Stimulated activated CD4-positive, alpha-beta T cell treated with anti-CD3 and anti-CD28 coated beads, TNF-alpha, amount 100 ng/mL, for 48 hours (primary cell): ENCODE measurements at places on chromosomes 13 and 19.

DNA sequence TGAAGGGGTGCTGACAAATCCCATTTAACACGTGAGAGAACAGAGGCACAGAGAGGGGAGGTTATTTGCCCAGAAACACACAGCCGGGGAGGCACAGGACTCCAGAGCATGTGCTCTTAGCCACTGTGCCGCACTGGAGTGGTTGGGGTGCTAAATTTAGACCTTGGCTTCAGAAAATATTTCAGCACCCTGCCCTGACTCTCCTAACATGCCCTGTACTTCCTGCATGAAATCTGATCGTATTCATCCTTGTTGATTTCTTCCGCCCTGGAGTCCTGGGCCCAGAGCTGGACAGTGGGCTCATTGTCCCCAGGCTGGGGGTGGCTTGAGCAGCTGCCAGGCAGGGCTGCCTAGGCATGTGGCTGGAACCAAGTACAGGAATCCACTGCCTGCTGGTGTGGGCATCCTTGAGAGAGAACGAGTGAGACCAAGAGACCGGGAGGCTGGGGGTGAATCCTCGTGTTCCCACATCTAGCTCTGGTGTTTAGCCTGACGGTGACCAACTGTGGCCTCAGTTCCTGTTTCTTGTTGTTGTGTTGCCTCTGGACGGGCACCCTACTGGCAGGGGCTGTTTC, 5.3 kb downstream of the SLC27A1 start:
- DNase-seq, result no peak

DNA sequence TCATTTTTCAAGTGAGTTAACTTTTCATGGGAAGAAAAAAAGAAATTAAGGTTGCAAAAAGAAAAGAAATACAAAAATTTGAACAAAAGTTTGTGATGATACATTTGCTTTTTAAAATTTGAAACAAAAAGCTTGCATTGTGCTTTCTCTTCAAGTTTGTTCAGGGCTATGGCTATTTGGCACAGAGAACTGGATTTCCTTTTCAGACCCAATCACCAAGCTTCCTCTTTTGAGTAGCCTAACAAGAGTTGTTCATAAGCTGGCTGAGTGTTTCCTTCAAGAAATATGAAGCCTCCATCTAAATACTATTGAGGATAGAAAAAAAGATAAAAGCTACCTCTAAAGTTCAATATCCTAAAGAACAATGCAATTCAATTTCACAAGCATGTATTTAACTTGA, 787.8 kb downstream of the LIG4 start:
- no peak for DNase-seq

GRCh38 chr19:32091241-32091640, 254.2 kb upstream of the ZNF507 start:
- no peak for DNase-seq

DNA sequence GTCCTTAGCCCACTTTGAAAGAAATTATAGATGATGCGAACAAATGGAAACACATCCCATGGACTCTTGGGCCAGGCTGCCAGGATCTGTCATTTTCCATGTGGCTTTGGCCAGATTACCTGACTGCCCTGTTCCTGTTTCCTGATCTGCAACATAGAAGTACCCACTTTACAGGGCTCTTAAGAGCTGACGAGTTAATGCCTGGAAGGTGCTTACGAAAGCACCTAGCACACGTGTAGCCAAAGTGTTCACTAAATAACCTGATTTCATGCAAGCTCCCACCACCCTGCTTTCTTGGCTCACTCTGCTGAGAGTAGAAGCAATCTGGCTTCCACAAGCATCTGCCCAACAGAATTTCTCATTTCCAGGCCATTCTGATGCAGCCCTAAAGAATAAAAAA, 575.2 kb downstream of the MYO16 start:
- no peak for DNase-seq

GRCh38 chr13:35144166-35144890, 202.3 kb downstream of the NBEA start:
- no peak for DNase-seq

DNA sequence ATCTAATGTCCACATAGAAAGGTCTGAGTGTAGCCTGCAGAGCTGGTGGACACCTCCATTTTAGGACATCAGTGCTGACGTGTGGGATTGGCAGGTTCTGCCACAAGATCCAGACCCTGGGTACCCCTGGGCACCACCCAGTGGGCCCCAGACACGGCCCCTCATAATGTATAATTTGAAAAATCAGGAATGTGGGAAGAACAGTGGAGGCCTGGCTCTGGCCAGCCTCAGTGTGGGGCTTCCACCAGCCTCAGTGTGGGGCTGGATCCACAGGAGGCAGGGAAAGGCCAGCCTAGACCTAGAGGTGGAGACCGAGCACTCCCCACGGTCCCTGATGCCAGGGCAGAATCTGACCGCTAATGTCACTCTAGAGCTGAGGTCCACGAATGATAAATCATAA, 150.7 kb upstream of the SOX1 start:
- DNase-seq, result no peak

DNA sequence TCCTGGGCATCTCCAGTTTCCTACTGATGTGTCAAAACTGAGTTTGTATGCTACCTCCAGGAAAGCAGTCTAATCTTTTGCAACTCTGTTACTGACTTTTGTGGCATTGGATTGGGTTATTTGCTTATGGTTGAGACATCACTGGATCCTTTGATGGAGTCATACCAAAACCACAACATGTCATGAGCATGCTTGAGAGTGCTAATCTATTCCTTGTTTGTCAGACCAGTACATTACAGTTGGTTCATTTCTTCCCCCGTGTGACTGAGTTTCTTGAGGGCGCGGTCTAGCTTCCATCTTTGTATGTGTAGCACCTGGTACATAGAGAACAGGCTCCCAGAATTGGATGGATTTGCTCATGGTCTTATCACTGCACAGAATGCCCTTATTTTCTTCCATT, 43.2 kb downstream of the SUGT1 start:
- DNase-seq, result peak; percentile 6

- no peak for DNase-seq
Observed at GRCh38 chr19:6812612-6813011, 40.1 kb downstream of the VAV1 start.

DNA sequence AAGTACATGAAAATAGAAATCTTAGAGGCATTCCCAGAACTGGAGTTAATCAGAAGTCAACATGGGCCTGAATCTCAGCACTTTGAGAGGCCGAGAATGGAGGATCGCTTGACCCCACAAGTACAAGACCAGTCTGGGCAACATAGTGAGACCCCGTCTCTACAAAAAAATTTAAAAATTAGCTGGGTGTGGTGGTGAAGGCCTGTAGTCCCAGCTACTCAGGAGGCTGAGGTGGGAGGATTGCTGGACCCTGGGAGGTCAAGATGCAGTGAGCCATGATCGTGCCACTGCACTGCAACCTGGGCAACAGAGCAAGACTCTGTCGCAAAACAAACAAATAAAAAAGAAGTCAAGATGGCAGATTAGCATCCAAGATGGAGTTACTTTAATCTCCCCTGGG, 8.5 kb downstream of the IFNL2 start:
- no peak for DNase-seq

DNA sequence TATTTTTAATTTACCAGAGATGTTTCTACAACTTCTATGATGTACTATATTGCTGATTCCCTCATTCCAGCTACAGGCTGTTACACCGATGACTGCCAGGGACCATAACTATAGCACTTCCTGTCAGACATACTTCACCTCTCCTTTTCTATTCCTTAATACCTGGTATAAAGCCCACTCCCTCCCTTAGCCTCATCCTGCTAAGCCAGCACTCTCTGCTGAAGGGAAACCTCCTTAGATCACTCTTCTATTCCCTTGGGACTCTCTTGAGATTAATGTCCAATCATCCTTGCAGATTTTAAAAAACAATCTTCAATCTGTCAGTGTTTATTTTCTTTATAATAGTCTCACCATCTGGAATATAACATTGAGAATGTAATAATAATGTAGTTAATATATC, 127.9 kb downstream of the DIAPH3 start:
- DNase-seq, result no peak

DNA sequence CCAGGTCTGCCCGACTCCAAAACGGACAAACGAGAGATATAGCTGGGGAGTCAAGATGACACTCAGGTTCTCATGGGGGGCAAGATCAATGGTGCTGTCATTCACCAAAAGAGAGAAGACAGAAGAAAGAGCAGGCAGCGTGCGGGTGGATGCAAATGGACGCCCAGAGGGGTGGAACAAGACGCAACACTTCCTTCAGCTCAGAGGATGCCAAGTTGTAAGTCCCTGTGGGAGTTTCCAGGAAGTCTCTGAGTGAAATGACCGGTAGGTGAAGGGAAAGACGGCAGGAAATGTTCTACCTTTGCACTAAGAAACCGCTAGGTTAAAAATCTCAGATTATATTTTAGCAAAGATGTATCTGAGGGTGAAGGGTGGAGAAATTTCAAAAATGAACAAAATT, 26.5 kb downstream of the TUBGCP3 start:
- DNase-seq, result no peak

GRCh38 chr19:49741210-49741844, 21.8 kb downstream of the TSKS start:
- DNase-seq, result no peak

GRCh38 chr13:71856548-71857043, 10.4 kb downstream of the DACH1 start:
- DNase-seq, result no peak

GRCh38 chr19:41206926-41207750, 11.9 kb upstream of the AXL start:
- no peak for DNase-seq

DNA sequence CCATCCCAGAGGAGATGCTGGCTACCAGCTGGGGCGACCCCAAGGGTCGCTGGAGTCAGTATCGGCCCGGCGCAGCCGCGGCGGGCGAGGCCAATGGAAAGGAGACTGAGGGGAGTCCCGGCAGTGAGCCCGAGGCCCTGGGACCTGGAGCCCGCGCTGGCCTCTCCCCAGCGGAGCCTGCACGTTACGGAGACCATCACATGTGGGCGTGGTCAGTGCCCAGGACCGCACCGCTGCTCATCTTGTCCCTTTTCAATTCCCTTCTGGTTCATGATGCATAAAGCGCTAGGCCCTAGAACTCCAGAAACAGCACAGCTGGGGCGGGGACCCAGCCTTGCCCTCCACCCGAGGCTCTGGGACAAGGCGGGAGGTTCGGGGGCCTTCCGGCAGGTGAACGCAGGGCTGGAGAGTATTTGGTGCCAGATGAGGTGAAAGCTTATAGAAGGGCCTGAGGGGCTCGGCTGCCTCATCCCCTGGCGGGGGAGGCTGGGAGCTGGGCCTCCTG, 8.0 kb downstream of the C19orf25 start:
- DNase-seq, result no peak

GRCh38 chr13:20977394-20977793, 74.8 kb upstream of the XPO4 start:
- DNase-seq, result no peak

GRCh38 chr19:33438987-33439781, 65.7 kb downstream of the CEBPG start:
- DNase-seq, result no peak
